Fibroblast of the aortic adventitia (primary cell): ENCODE measurements at places on chromosomes 3 and 15.

- no peak for DNase-seq
Measured at GRCh38 chr15:75446151-75446550, 5.3 kb downstream of the SIN3A start.

GRCh38 chr15:27635916-27636315 lies 463.2 kb downstream of the OCA2 start:
- DNase-seq, result no peak

GRCh38 chr3:151962912-151963311 lies 89.5 kb downstream of the SUCNR1 start:
- no peak for DNase-seq

- no peak for DNase-seq
Measured at GRCh38 chr15:65217526-65218482, 6.5 kb upstream of the CILP start.

DNA sequence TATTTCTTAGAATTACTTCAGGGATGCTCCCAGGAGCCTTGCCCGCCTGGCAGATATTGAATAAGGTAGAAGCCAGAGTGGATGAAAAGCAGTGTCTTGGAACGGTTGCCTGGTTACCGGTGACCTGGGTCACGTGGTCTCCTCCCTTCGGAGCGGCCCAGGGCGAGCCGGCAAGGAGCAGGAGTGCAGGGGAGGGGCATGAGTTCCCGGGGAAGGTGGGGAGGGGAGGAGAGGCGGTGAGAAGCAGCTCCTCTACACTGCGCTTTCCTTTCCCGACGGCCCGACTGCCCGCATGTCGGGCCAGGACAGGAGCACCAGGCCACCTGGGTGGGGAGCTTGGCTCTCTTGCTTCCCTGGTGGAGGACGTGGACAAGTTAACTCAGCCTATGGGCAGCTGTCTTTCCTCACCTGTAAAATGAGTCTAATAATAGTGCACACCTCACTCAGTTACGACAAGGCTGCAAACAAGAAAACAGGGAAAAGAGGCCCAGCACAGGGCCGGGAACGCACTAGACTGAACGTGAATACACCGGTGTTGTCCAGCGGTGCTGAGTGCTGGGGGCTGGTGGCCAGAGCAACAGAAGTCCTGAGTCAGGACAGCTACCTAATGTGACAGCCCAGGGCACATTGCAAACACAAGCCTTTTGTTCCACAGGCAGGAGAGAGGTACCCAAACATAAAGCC lies 198.3 kb downstream of the ADAMTS9 start:
- DNase-seq, result no peak

DNA sequence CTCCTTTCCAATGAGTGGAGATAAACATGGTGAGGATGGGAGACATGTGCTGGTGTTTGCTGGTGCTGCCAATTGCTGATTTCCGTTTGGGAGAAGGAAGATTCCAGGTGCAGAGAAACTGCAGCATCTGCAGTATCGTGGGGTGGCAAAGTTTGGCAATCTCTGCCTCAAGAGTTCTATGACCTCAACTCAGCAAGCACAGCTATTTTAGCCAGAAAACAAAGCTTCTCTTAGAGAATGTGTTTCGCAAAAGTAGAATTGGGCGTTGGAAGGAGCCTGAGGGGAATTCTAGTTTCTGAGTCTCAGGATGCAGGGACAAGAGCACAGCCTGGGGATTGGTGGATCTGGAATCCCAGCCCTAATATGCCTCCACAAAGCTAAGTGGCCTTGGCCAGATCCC lies 18.2 kb upstream of the SHC4 start:
- no peak for DNase-seq

- peak; percentile 100 for DNase-seq
Measured at GRCh38 chr3:194579091-194579606, 54.1 kb downstream of the TMEM44 start.
